ENCODE measurements at places on chromosomes 3 and 15. TPM values are rescaled to one million over a fixed set of nuclear protein-coding genes. Genes with fewer than 3 reads are reported as not detected.

GRCh38 chr3:59374091-59374817 lies 324.4 kb upstream of the CFAP20DC start:
- no peak for DNase-seq

DNA sequence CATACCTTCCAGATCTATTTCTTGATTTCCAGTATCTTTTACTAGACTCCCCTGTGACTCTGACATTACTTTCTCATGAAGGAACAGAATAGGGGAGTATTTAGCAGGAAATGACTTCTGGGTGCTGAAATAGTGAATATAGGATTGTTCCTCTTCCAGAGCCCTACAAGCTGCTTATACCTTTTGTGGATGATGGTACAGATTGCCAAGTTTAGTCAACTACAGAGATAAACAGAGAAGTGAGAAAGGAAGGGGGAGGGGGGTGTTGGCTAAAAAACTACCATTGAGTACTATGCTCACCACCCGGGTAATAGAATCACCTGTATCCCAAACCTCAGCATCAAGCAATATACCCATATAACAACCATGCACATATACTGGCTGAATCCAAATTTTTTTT lies 298.3 kb upstream of the GPR149 start:
- DNase-seq: peak; percentile 1

- DNase-seq: no peak
Measured at GRCh38 chr15:62896969-62897486, 145.5 kb upstream of the TPM1 start.

- DNase-seq: no peak
Measured at GRCh38 chr15:57070674-57071073, 152.2 kb downstream of the TCF12 start.

- no peak for DNase-seq
Measured at GRCh38 chr15:38996111-38996631, 431.6 kb upstream of the RASGRP1 start.

DNA sequence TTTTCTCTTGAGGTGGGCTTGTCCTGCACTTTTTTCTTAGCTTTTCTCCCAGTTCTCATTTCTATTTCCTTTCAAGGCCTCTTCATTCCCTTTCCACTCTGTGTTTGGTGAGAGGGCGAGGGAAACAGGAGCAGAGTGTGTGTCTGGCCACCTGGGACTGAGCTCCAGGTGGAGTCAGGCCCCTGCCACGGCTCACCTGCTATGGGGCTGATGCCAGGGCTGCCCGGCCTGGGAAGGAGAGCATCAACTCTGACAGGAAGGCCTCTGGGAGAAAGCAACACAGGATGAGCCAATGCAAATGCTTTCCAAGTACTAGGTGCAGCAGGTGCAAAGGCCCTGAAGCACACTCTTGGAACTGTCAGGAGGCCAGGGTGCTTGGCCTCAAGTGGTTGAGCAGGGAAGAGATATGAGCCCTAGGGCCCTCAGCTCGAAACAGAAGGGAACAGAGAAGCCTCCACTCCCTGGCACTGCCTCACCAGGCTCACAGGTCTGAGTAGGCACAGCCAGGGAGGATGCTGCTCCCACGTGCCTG lies 27.3 kb upstream of the DUSP7 start:
- DNase-seq: no peak

DNA sequence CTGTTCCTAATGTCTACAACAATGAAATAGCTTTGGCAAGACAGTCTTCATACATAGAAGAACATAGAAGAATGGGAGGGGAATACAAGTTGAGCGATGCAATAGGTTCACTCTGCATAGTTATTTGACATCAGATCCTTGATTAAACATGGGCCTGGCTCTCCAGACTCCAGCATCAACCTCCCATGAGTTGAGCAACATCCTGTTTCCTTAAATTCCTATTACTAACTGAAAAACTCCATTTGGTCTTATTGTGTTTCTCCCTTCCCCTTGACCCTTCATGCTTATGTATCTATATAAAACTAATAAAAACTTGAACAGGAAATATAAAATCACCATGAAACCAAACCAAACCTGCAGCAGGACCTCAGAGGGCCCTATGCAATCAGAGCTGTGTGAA lies 304.5 kb upstream of the SATB1 start:
- no peak for DNase-seq

GRCh38 chr15:85718271-85718971 lies 76.3 kb downstream of the KLHL25 start:
- DNase-seq: no peak

DNA sequence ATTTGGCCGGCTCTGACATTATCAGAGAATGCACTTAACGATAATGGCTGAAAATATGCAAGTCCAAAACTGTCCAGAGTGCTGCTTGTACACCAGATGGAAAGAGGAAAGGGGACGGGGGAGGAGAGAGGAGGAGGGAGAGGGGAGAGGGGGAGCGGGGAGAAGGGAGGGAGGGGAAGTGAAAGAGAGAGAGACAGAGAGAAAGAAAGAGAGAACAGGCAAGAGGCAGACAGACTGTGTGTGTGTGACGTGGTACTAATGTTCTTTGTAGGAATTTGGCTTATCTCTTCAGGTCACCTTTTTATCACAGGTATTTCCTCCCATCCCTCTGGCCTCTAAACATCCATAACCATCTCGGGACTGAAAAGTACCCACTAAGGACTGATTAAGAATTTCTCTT lies 75.1 kb upstream of the LMOD3 start:
- DNase-seq: no peak

DNA sequence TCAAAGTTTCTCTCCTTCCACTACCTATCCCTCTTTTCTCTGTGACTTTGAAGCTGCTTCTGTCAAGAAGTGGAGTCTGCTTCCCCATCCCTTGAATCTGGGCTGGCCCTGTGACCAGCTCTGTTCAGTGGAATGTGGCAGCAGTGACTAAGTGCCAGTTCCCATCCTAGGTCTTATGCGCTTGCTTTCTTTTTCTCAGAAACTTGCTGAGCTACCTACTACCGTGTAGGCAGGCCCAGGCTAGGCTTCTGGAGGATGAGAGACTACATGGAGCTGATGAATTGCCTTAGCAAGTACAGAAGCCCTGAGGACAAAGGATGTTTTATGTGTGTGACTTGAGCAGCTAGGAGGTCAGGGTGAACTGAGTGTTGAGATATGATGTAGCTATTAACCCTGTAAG lies 123.2 kb downstream of the PDCD6IP start:
- DNase-seq: no peak

- DNase-seq: peak; percentile 95
Measured at GRCh38 chr3:30180310-30181177, 425.9 kb upstream of the TGFBR2 start.

DNA sequence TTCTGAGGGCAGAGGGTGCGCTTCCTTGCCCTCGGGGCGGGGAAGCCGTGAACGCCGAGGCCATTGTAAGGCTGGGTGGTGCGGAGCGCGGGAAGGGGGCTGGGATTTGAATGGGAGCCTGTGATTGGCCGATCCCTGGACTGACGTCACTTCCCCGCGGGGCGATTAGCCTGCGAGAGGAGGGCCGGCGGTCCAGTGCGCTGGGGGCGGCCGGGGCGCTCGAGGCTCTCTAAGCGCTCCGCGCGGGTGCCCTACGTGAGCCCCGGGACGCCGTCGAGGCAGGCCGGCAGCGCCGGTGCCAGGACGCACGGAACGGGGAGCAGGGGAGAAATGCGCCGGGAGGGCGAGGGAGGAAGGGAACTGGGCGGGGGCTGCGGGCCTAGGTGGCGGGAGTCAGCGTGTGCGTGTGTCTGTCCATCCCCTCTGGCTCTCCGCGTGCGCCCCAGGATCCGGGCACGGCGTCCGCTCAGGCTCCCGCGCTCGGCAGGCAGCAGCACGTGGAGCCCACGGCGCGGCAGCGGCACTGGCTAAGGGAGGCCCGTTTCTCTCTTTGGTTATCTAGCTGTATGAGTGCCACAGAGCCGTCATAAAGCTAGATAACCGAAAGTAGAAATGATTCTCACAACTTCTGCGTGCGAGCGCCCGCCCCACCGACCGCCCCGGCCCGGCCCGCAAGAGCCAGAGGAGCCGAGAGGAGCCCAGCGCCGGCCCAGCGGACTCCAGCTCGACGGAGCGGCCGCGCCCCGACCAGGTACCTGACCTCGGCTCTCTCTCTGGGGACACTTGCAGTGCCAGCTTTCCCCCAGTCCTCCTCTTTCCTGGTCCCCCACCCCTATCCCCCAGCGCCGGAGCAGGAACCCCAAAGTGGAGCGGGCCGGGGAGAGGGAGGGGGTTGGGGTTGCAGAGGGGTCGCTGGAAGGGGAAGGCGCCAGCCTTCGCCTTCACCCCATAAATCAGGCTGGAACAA lies 33.1 kb upstream of the POLG start:
- DNase-seq: peak; percentile 16

GRCh38 chr3:33749546-33750210 lies 31.6 kb upstream of the CLASP2 start:
- peak; percentile 54 for DNase-seq

- DNase-seq: peak; percentile 20
Measured at GRCh38 chr3:113751141-113751540, 4.3 kb downstream of the ATP6V1A start.

DNA sequence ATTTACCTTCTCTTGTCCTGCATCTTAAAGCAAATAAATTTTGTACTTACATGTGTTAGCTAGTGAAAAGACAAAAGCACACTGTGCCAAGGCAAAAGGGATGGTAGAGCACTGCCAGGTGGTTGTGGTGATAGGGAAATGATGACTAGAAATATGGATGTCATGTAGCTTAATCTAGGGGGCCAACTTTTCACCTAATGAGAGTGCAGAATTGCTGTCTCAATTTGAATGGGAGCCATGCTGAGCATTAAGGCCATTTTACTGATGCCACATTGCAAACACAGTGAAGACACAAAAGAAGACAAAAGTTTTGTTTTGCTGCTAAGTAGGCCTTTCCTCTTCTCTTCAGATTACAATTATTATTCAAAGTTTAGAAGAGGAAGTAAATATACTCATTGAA lies 274.7 kb downstream of the PDCD6IP start:
- DNase-seq: no peak

DNA sequence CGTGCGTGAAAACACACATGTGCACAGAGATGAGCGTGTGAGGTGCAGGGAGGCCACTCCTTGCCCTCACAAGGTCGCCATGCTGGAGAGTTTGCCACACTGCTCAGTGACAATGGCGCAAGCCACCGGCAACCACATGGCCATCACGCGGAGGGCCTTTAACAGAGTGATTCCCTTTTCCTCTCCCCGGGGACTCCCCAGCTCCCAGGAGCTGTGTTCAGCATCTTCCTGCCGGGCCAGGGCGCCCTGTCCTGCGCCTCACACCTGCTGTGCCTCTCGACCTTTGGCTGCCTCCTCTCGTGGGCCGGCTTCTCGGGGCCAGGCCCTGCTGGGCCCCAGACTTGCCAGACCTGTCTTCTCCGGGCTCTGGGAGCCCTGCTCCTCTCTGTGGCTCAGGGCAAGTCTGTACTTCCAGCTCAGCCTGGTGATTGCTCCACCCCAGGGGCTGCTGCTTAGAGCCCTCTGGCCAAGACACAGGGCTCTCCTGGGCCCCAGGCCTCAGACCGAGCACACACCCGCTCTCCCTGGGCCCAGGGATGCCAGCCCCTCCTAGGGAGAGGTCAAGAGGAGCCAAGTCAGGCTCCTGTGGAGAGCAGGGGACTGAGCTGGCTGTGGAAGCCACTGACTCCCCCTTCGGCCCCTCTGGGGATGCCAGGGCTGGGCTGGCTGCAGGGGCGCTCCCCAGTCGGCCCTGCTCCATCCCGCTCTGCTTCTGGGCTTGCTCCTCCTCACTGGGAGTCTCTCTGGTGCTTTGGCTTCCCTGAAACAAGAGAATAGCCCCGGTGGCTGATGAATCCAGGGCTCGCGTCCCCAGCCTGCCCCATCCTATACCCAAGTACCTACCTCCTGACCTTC lies 5.6 kb downstream of the CCDC9B start:
- peak; percentile 66 for DNase-seq

- no peak for DNase-seq
Measured at GRCh38 chr3:184347321-184348056, 10.1 kb downstream of the FAM131A start.

DNA sequence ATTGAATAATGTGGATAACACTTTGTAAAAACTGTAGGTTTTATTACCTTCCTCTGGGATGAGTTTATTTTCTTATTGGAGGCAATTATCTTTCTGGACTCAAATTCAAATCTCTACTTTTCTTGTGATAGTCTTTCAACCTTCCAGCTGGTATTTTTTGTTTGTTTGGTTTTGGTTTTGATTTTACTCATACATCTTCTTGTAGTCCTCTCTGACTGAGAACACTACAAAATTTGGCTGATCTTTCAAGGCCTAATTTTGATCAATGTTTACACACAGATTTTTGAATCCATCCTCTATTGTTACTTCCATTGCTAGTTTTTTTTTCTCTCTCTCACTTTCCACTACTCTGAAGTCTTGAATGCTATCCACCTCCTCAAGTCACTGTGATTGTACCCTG lies 303.8 kb upstream of the NECTIN3 start:
- DNase-seq: no peak

DNA sequence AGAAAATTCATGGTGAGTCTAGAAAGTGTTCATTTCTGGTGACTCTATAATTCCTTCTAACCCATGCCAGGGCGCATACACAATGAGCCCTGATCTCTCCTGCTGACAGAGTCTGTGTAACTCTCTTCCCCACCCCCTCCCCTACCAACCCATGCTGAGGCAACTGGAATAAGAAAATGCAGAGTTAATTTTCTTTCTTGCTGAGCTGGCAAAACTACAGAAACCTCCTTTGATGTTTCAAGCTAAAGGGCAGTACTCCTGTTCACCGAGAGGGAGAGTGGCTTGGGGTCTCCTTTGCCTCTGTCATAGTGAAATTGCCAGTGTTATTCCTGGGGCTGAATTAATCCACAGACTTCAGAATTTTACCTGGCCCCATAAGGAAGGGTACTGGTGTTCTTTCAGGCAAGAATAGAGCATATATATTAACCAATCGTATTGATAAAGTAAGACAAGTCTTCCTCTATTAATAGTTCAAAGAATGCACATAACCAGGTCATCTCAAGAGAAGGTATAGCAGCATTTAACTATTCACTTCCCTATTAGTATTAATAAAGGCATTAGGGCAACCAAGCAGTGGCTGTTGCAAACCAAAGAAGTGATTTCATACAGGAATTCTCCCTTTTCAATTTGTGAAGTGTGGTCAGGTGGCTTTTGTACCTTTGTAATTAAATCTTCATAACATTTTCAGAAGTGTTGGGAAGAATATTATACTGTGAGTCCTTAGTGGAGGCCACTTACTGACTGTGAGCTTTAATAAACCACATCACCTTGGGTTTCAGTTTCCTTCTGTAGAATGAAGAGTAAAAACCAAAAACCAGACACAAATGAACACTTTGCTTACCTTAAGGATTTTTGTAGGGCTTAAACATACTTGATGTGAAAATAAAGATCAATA lies 4.1 kb downstream of the GAP43 start:
- no peak for DNase-seq

DNA sequence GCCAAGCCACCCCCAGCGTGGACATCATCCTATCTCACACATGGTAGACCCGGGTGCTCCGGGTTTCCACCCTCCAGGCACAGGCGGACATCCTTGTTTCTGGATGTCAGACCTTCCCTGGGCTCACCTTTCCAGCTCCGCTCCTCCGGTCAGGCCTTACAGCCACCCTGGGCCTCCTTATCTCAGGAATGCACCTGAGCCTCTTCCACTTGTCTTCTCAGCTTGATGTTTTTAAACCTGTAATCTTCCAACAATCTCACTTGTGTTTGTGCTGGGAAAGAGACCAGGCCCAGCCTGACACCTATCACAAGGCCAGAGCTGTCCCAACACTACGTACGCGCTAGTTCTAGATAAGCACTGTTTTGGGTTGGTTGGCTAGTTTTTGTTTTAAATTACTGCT lies 53.9 kb downstream of the NIPA2 start:
- DNase-seq: no peak

GRCh38 chr3:127753338-127753737 lies 69.0 kb downstream of the MGLL start:
- DNase-seq: no peak

Gene TERC
- 0.90 TPM for polyA plus RNA-seq

Gene KLHL6
- polyA plus RNA-seq: 5.7 TPM

Gene PLA2G4D
- polyA plus RNA-seq: not detected

Gene CELF6
- not detected for polyA plus RNA-seq

Gene ACTC1
- not detected for polyA plus RNA-seq

Gene LDHAL6B
- polyA plus RNA-seq: not detected

Gene ITIH4
- 0.59 TPM for polyA plus RNA-seq

Measured in CD14-positive monocyte (primary cell).